ENCODE measurements at places on chromosomes 3 and 15. TPM values are rescaled to one million over a fixed set of nuclear protein-coding genes. Genes with fewer than 3 reads are reported as not detected.
A peak's percentile ranks its signal among the peaks of the same experiment; 100 is the strongest.

GRCh38 chr15:59237119-59237855, 30.6 kb downstream of the LDHAL6B start:
- no peak overlapping the region for H3K27ac ChIP-seq
- no peak for DNase-seq
- H3K4me1 ChIP-seq, result no peaks in the 10 kb centered on the region
- no peak overlapping the region for H3K4me3 ChIP-seq
- no peaks in the 10 kb centered on the region for H3K36me3 ChIP-seq

DNA sequence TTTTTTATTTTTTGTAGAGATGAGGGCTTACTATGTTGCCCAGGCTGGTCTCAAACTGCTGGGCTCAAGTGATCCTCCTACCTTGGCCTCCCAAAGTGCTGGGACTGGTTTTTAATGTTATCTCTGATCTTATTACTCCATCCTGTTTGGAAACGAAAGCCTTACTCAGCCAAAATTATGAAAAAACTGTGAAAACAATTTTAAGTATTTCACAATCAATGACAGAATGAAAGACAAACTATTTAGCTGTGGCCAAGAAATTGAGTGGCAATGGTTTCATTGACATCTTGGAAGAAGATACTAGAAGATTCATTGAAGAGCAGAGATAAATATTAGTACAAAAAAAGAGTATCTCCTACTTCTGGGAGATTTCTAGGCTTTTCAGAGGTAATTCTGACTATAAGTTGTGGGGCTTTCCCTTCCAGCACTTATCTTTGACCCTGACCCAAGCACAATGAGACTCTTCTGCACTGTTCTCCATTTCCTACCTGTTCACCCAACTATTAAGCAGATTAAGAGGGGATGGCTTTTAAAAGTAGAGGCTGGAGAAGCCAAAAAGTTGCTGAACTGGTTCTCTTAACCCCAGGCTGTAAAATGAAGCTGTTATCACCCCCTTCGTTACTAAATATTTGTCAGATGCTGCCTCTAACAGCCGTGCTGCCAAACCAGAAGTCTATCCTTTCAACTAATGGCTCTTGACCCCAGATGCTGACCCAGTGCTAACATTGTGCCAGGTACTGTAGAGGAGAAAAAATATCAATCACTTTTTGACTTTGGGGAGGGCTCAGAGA, 14.2 kb upstream of the SLC25A36 start:
- H3K4me1 ChIP-seq, result no peaks in the 10 kb centered on the region
- H3K27me3 ChIP-seq, result no peaks in the 10 kb centered on the region
- H3K27ac ChIP-seq, result no peak overlapping the region
- peak; percentile 36 for DNase-seq
- no peak overlapping the region for H3K4me3 ChIP-seq
- no peaks in the 10 kb centered on the region for H3K36me3 ChIP-seq

GRCh38 chr15:77044228-77045042, 26.5 kb downstream of the TSPAN3 start:
- H3K27ac ChIP-seq, result no peak overlapping the region
- H3K36me3 ChIP-seq, result peaks cover 21% of the 10 kb centered on the region
- no peaks in the 10 kb centered on the region for H3K27me3 ChIP-seq
- no peak overlapping the region for H3K4me3 ChIP-seq
- H3K4me1 ChIP-seq, result no peaks in the 10 kb centered on the region
- DNase-seq, result no peak

GRCh38 chr3:2908693-2909351, 201.4 kb downstream of the IL5RA start:
- no peak overlapping the region for H3K27ac ChIP-seq
- no peaks in the 10 kb centered on the region for H3K27me3 ChIP-seq
- H3K36me3 ChIP-seq, result no peaks in the 10 kb centered on the region
- no peak for DNase-seq
- no peak overlapping the region for H3K4me3 ChIP-seq

- no peaks in the 10 kb centered on the region for H3K36me3 ChIP-seq
- H3K27ac ChIP-seq, result peak overlapping the region; percentile 96
- DNase-seq, result peak; percentile 87
- peaks cover 43% of the 10 kb centered on the region for H3K4me1 ChIP-seq
- no peaks in the 10 kb centered on the region for H3K27me3 ChIP-seq
- peak overlapping the region; percentile 82 for H3K4me3 ChIP-seq
Measured at GRCh38 chr3:71584394-71585011, 975 bp upstream of the FOXP1 start.

GRCh38 chr3:149090907-149091306, 4.6 kb upstream of the HLTF start:
- no peak for DNase-seq
- H3K36me3 ChIP-seq, result no peaks in the 10 kb centered on the region
- no peak overlapping the region for H3K27ac ChIP-seq
- no peaks in the 10 kb centered on the region for H3K27me3 ChIP-seq
- no peak overlapping the region for H3K4me3 ChIP-seq

- no peaks in the 10 kb centered on the region for H3K4me1 ChIP-seq
- no peaks in the 10 kb centered on the region for H3K27me3 ChIP-seq
- H3K36me3 ChIP-seq, result no peaks in the 10 kb centered on the region
- no peak overlapping the region for H3K4me3 ChIP-seq
Measured at GRCh38 chr3:78908236-78908635, 859.6 kb downstream of the ROBO1 start.

DNA sequence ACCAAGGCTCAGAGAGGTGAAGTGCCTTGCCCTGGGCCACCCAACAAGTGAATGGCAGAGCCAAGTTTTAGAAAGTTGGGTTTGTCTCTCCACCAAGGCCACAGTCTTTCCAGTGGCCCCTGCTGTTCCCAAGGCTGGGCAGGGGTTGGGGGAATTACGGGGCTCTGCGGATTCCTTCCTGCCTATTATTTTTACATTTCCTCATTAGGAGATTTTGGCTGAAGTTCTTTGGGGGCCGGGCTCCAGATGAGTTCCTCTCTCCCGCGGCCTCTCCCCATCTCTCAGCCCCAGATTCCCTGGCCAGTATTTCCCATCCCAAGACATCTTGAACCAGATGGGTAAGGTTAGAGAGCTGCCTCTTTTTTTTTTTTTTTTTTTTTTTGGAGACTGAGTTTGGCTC, 44.0 kb upstream of the SMAD6 start:
- no peak overlapping the region for H3K4me3 ChIP-seq
- H3K36me3 ChIP-seq, result no peaks in the 10 kb centered on the region
- H3K27ac ChIP-seq, result no peak overlapping the region
- H3K27me3 ChIP-seq, result peaks cover 14% of the 10 kb centered on the region

- peak overlapping the region; percentile 90 for H3K4me3 ChIP-seq
- H3K36me3 ChIP-seq, result peaks cover 31% of the 10 kb centered on the region
- H3K27me3 ChIP-seq, result no peaks in the 10 kb centered on the region
Measured at GRCh38 chr3:148992027-148992634, 791 bp downstream of the GYG1 start.

- no peak for DNase-seq
- peak overlapping the region; percentile 50 for H3K27ac ChIP-seq
- H3K27me3 ChIP-seq, result no peaks in the 10 kb centered on the region
Measured at GRCh38 chr3:159928666-159929065, 60.0 kb upstream of the IL12A start.

DNA sequence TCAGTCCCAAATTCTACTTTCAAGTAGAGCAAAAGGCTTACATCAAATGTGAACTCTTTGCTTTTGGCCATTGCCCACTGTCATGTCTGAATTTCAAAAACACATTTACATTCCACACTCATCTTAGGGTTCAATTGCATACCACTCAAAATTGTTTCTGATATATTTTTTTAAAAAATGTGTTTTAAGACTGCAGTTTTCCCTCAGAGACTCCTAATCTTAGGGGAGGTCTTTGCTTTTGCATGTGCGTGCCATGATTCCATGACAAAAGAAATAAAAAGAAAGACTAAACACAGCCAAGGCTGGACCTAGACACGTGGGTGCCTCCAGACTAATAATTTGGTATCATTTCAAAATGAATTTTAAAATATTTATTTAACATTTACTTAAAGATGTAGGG, 396.8 kb upstream of the RASGRP1 start:
- no peaks in the 10 kb centered on the region for H3K4me1 ChIP-seq
- no peak overlapping the region for H3K4me3 ChIP-seq
- no peaks in the 10 kb centered on the region for H3K27me3 ChIP-seq
- no peaks in the 10 kb centered on the region for H3K36me3 ChIP-seq
- no peak overlapping the region for H3K27ac ChIP-seq

- peaks cover 15% of the 10 kb centered on the region for H3K36me3 ChIP-seq
- DNase-seq, result peak; percentile 73
- H3K4me3 ChIP-seq, result no peak overlapping the region
Measured at GRCh38 chr3:172808969-172809546, 58.5 kb downstream of the ECT2 start.

DNA sequence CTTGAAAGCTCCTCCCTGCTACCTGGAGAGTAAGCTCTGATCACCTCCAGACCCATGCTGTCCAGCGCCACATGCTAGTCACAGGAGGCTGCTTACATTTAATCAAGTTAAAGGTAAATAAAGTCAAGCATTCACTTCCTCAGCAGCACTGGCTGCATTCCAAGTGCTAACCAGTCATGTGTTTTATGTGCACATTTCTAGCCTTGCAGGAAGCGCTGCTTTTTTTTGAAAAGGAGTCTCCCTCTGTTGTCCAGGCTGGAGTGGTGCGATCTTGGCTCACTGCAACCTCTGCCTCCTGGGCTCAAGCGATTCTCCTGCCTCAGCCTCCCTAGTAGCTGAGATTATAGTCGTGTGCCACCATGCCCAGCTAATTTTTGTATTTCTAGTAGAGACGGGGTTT, 279.2 kb downstream of the GABRG3 start:
- H3K4me3 ChIP-seq, result no peak overlapping the region
- no peaks in the 10 kb centered on the region for H3K36me3 ChIP-seq
- no peak for DNase-seq
- H3K27ac ChIP-seq, result no peak overlapping the region

DNA sequence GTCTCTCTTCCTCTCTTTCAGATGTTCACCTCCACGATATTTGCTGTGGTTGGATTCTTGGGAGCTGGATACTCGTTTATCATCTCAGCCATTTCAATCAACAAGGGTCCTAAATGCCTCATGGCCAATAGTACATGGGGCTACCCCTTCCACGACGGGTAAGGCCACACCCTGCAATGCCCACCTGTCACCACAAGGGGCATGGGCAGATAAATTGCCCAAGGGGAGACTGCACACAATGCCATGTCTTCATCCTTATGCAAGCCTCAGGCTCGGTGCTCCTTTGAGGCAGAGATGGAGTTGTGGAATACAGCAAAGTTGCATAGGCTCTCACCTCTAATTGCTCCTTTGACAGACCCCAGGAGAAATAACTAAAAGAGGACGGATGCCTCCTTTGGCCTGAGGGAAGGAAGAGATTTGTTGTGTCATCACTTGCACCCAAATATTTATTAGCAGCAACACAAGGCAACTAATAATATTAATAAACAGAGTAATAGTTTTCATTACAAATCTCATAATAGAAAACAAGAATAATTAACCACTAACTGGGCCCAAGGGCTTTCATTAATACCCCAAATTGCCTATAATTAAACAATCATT, 13.2 kb downstream of the TM4SF4 start:
- H3K36me3 ChIP-seq, result no peaks in the 10 kb centered on the region
- no peak for DNase-seq
- no peak overlapping the region for H3K4me3 ChIP-seq
- H3K4me1 ChIP-seq, result peaks cover 6% of the 10 kb centered on the region
- H3K27ac ChIP-seq, result no peak overlapping the region

DNA sequence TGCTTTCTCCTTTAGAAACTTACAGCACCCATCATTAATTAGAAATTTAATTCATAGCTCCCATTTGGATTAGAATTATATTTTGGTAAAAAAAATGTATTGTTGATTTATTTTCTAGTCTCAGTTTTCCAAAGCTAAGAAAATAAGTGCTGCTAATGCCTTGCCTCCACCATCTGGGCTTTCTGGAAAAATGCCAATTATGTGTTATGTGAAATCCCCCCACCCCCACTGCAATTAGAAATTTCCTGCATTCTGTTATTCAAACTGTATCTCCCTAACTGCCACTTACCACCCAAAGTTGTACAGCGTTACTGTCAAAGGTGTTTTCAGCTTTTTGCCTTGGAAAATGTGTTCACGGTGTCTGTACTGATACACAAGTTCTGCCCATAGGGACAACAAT, 617.2 kb upstream of the UBE2E2 start:
- H3K36me3 ChIP-seq, result no peaks in the 10 kb centered on the region
- H3K4me1 ChIP-seq, result no peaks in the 10 kb centered on the region
- H3K27ac ChIP-seq, result no peak overlapping the region
- H3K27me3 ChIP-seq, result no peaks in the 10 kb centered on the region
- no peak for DNase-seq

DNA sequence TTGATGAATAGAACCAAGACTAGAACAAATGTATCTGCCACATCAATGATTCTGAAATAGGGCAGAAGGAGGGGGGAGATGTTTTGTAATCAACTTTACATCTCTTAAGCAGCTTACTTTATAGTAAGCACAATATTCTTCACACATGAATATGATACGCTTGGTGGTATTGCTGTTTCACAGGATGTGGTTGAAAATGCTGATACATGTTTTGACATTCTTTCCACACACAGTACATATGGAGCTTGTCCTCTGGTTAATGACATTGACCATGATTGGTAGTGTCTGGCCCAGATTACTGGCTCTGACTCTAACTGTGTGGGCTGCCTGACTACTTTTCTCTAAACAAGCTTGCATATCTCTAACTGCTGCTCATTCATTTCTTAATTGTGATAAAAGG, 168.9 kb downstream of the KLHL25 start:
- DNase-seq, result no peak
- peak overlapping the region; percentile 85 for H3K27ac ChIP-seq
- H3K27me3 ChIP-seq, result no peaks in the 10 kb centered on the region
- H3K4me3 ChIP-seq, result no peak overlapping the region

DNA sequence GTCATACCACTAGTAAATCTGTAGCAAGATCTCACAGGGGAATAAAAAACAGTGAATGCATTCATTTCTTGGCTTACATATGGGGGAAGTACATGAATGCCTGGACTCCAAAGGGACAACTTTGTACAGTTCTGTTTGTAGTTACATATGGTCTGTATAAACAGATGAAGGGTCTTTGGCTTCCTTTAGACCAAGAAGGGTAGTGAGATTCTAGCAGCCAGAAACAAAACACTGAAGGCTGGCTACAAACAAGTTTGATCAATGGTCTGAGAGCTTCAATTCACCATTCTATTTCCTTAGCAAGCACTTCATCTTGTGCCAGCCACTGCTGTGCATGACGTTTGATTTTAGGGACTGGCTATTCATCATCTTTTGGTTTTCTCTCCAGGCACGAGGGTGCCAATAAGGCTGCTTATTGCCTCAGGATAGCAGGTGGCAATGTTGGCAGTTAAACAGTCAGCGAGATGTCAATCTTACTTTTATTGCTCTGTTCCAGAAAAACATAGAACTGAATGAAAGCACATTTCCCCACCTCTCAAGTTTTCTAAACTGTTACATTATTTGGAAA, 313.7 kb upstream of the COL8A1 start:
- H3K36me3 ChIP-seq, result no peaks in the 10 kb centered on the region
- H3K4me3 ChIP-seq, result no peak overlapping the region
- peak; percentile 25 for DNase-seq
- H3K27me3 ChIP-seq, result no peaks in the 10 kb centered on the region
- no peaks in the 10 kb centered on the region for H3K4me1 ChIP-seq
- H3K27ac ChIP-seq, result no peak overlapping the region

The GOLGA8T gene
- not detected for polyA plus RNA-seq

The CCK gene
- polyA plus RNA-seq, result 0.87 TPM

The IL16 gene
- 10.2 TPM for polyA plus RNA-seq

The DUOXA1 gene
- 27.1 TPM for polyA plus RNA-seq

The PRSS50 gene
- not detected for polyA plus RNA-seq

The SLC12A6 gene
- 1.4 TPM for polyA plus RNA-seq

The H1-8 gene
- not detected for polyA plus RNA-seq

The TNFAIP8L3 gene
- 9.0 TPM for polyA plus RNA-seq

The EMC7 gene
- polyA plus RNA-seq, result 73.5 TPM

The CPEB1 gene
- 1.7 TPM for polyA plus RNA-seq

The ATP8B4 gene
- polyA plus RNA-seq, result 1.6 TPM

The HES1 gene
- 20.5 TPM for polyA plus RNA-seq

The PRR23E gene
- polyA plus RNA-seq, result not detected

The MYL3 gene
- polyA plus RNA-seq, result 11.5 TPM

The RARB gene
- 2.9 TPM for polyA plus RNA-seq

The FHIT gene
- polyA plus RNA-seq, result 6.6 TPM

The MOBP gene
- polyA plus RNA-seq, result 0.06 TPM

The SCAANT1 gene
- not detected for polyA plus RNA-seq
